NAMALWA (cell line): ENCODE measurements at places on chromosomes 7 and 10.
A peak's percentile ranks its signal among the peaks of the same experiment; 100 is the strongest.

- DNase-seq = no peak
These were observed 590.0 kb downstream of the LRMDA start for GRCh38 chr10:76021398-76021797.

DNA sequence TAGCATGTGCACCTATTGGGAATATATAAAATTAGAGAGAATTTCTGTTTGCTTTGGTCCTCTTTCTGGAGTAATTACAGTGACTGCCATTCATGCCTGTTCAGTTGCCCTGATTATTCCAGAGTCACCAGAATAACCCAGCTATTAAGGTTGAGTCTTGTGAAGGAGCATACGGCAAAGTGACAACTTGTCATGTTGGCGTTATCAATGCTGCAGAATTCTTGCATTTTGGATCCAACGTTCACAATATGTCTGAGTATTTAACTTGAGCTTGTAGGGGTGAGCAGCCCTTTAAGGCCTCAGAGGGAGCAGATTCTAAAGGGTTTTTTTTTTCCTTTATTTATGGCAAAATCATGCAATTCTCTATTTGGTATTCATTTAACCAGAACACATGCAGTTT, 419.4 kb upstream of the MGMT start:
- no peak for DNase-seq

GRCh38 chr7:140586516-140586915, 54.1 kb downstream of the DENND2A start:
- no peak for DNase-seq

DNA sequence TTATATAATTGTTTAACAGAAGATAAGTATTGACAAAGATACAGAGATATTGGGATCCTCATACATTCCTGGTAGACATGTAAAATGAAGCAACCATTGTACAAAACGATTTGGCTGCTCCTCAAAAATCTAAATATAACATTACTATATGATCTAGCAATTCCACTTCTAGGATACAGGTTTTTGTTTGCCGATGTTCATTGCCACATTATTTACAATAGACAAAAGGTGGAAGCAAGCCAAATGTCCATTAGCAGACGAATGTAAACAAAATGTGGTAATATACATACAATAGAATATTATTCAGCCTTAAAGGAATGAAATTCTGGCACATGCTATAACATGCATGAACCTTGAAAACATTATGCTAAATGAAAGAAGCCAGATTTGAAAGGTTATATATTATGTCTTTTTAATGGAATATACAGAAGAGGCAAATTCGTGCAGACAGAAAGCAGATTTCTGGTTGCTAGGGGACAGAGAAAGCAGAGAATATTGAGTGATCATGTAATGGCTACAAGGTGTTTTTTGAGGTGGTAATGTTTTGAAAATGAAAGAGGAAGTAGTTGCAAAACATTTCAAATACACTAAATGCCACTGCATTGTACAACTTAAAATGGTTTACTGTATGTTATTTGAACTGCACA, 44.9 kb downstream of the POLR1F start:
- DNase-seq = peak; percentile 61

GRCh38 chr10:5832946-5833345, 19.7 kb upstream of the GDI2 start:
- no peak for DNase-seq

GRCh38 chr10:43192884-43193283, 54.6 kb downstream of the CSGALNACT2 start:
- DNase-seq = no peak

- no peak for DNase-seq
These were observed 248.9 kb upstream of the LRRN3 start for GRCh38 chr7:110841840-110842545.

DNA sequence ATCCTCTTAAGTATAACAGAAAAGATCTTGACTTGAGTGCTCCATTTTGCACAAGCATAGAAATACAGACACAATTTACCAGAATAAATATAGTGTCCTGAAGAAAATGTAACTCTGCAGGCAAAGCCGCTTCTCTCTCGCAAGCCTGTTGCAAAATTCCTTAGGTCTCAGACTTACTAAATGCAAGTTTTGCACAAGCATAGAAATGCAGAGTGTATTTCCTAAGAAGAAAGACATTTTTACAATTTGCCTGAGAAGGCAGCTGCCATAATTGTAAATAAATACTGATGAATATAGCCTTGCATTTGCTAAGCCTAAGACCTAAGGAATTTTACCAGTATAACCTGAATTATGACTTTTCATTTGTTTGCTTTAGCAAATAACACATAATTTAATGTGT, 67.1 kb downstream of the AGMO start:
- no peak for DNase-seq

DNA sequence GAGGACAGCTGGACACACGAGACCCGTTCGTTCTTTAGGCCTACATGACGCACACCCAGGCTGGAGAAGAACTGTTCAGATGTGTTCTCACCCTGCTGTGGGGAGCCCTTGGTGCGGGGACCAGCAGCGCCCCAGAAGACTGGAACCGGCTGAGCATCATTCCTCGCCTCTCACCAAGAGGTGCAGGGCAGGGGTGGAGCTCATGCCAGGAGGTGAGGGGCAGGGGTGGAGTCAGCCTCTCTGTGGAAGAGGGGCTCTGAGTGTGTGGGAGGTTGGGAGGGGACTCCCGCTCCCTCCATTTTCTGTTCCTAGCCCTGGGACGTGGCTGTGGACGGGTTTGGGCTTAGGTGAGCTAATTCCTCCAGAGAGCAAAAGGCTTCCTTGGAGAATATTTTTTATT, 66.0 kb upstream of the SHH start:
- DNase-seq = no peak

- no peak for DNase-seq
These were observed 5.0 kb upstream of the TNS3 start for GRCh38 chr7:47586925-47587324.

DNA sequence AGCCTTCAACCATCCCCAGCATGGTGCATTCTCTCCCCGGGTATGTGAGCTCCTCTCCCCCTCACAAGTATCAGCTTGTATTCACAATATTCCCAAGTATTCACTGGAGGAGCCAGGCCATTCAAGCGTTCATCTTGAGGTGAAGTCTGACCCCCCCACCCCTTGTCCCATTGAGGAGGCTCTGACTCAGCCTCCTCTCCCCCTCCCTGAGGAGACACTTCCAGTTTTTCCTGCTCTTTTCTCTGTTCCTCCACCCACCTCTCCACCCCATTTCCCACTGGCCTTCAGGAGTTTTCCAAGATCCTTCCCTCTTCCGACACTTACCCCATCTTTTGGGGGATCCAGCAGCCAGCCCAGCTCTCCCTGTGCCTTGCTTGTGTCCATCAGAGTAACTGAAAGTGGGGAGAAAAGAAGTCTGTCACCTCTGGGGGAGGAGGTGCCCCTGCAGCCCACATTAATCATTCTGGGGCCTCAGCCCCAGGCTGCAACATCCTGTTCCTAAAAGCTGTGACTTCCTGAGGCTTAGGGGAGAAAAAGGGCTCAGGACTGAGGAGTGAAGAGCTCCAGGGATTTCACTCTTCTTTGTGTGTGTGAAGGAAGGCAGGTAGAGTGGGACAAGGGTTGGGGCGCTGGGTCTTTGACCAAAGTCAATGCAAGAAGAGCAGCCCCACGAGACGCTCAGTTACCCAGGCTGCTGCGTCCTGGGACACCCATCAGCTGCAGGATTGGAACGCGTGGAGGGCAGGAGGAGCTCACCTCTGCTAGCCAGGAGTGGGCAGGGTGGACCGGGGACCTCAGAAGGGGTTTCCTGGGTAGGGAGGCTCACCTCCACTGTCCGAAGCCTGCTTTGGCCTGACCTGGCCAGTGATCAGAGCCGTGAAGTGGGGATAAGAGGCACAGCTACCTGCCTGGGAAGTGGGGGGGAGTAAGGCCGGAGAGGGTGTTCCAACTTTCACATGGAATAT, 1.1 kb downstream of the EPHA1 start:
- no peak for DNase-seq

DNA sequence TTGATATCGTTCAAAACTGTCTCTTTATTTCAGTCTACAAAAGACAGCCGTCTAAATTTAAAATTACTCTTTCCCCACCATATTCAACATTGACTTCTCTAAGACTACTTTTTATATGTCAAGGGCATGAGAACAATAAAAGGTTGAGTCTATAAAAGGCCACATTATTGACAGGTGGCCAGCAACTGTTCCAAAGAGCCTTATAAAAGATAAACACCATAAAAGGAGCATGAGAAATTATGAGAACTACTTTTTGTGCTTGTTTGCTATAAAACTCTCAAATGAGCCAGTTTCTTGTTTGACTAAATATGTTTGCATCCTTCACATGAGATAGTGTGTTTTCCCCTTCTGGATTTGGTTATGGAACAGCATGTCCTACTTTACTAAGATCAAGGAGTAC, 189.2 kb downstream of the THSD7A start:
- DNase-seq = no peak

- no peak for DNase-seq
These were observed 122.6 kb downstream of the MYL10 start for GRCh38 chr7:101506531-101506930.

GRCh38 chr10:49653273-49653929, 26.1 kb upstream of the C10orf53 start:
- no peak for DNase-seq

DNA sequence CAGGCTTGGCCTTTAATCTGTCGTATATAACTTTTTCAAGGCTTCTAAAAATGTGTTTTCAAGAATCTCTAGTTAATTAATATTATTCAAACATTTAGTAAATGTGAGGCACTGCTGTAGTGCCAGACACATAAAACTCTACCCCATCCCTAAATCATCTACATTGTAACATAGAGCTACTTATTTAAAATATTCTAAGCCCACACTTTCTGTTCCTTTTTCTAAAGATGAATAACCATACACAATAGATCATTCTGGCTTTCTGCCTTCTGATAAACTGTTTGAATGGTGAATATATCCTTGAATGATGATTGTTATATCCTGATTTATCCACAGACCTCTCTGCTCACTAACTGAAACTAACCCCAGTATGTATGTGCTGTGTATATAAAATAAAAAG, 41.4 kb downstream of the BRAF start:
- DNase-seq = no peak

DNA sequence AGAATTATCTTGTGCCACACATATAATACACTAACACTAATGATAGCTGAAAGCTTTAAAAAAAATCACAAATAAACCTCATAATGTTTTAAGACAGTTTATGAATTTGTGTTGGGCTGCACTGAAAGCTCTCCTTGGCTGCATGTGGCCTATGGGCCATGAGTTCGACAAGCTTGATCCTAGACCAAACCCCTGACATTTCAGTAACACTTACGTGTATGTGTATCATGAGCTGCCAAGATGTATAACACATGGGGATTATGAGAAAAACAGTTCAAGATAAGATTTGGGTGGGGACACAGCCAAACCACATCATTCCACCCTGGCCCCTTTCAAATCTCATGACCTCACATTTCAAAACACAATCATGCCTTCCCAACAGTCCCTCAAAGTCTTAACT, 823.8 kb downstream of the PCDH15 start:
- no peak for DNase-seq

GRCh38 chr10:121928528-121928884, 675 bp upstream of the ATE1 start:
- peak; percentile 41 for DNase-seq

- DNase-seq = no peak
These were observed 103.1 kb downstream of the BMS1 start for GRCh38 chr10:42885491-42886270.

DNA sequence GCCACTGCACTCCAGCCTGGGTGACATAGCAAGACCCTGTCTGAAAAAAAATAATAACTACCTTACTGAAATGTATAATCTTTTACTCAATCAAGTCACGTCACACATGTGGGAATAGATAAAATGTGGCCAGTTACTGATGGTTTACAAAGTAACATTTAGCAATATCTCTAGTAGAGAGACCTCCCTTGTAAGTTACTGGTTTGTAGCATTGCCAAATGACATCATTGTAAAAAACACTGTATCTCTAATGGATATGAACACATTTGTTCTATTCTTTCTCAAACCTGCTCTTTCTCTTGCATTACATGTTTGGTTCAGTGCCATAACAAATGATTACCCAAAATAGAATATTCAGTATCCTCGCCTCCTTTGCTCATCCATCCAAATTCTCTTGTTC, 18.8 kb downstream of the TET1 start:
- no peak for DNase-seq

- DNase-seq = no peak
These were observed 16.3 kb upstream of the TSPAN15 start for GRCh38 chr10:69434926-69435325.

- DNase-seq = no peak
These were observed 101.1 kb downstream of the GPR85 start for GRCh38 chr7:112985377-112985987.

DNA sequence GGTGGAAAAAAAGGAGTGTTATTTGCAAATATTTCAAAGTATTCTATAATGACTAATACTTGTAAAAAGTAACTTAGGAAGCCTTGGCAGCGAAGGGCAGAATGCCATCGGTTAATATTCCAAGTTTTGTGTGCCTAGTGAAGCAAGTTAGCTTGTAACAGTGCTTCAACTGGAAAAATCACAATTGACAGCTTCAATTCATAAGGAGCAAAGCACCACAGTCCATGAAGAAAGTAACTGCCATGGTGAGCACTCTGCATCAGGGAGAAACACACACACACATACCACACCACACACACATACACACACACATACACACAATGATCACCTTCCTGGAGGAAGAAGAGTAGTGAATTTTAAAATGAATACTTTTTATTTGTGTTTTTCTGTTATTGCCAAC, 298.3 kb downstream of the CNTNAP2 start:
- DNase-seq = no peak
